ENCODE measurements at places on chromosomes 2 and 18.

- no peaks in the 10 kb centered on the region for H3K36me3 ChIP-seq
- H3K27me3 ChIP-seq = no peaks in the 10 kb centered on the region
- DNase-seq = no peak
- H3K4me3 ChIP-seq = no peak overlapping the region
- H3K4me1 ChIP-seq = peaks cover 1% of the 10 kb centered on the region
Observed at GRCh38 chr2:107137706-107138105, 251.7 kb upstream of the ST6GAL2 start.

DNA sequence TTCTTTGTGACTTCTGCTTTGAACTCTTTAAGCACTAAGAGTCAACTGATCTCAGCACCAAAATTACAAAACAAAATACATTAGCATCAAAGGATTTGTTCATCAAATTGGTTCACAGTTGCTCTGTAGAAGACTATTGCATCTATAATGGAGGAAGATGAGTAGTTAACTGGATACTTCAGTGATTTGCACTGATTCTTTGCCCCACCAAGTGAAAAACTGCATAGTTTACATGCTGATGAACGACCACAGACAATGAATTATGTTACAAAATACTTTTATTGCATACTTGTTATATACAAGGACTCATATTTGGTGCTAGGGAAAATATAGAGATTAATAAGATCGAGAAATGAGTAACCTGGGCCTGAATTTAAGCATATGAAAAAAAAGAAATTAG is 107.2 kb downstream of the SCG2 start:
- H3K36me3 ChIP-seq = no peaks in the 10 kb centered on the region
- no peak for DNase-seq
- no peaks in the 10 kb centered on the region for H3K4me1 ChIP-seq
- no peak overlapping the region for H3K27ac ChIP-seq
- no peaks in the 10 kb centered on the region for H3K27me3 ChIP-seq
- H3K4me3 ChIP-seq = no peak overlapping the region

DNA sequence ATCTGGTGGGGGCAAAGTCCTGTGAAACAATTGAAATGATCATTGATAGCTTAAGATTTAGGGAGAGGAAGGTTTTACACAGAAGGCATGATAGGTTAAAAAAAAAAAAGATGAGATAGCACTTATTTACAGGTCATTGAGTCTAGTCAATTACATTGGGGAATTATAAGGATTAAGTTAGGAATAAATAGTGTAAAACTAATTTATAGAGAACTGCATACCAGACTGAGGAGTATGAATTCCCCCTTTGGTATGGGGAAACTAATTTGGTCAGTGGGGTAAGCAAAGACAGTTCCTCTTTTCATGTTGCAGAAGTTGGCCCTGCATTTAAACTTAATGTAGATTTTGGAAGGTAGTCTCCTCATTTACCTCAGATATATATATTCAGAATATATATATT is 10.8 kb downstream of the GLS start:
- no peak overlapping the region for H3K4me3 ChIP-seq
- no peak overlapping the region for H3K27ac ChIP-seq
- peaks cover 28% of the 10 kb centered on the region for H3K36me3 ChIP-seq
- H3K27me3 ChIP-seq = no peaks in the 10 kb centered on the region

DNA sequence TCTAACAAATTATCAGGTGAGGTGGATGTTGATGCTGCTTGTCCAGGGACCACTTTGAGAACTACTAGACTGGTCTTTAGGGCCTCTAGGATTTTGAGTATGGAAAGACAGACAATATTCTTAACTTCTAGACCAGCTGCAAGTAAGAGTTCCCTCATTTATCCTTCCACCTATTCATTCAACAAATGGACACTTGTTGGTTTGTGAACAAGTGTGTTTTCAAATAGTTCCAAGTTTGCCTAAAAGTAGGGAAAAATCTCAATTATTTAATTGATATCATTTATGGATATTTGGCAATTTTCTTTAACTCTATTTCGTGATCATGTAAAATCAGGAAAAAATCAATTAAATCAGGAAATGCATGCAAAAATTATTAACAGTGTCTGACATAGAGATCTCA is 245.4 kb downstream of the NCKAP5 start:
- H3K36me3 ChIP-seq = no peaks in the 10 kb centered on the region
- no peak for DNase-seq
- H3K27me3 ChIP-seq = no peaks in the 10 kb centered on the region
- H3K4me1 ChIP-seq = no peaks in the 10 kb centered on the region

GRCh38 chr2:39664888-39665591 is 677 bp upstream of the TMEM178A start:
- H3K27ac ChIP-seq = no peak overlapping the region
- H3K4me1 ChIP-seq = peaks cover 19% of the 10 kb centered on the region
- H3K36me3 ChIP-seq = no peaks in the 10 kb centered on the region
- H3K4me3 ChIP-seq = no peak overlapping the region
